GM12892 (cell line): ENCODE measurements at places on chromosomes 7 and 10.

DNA sequence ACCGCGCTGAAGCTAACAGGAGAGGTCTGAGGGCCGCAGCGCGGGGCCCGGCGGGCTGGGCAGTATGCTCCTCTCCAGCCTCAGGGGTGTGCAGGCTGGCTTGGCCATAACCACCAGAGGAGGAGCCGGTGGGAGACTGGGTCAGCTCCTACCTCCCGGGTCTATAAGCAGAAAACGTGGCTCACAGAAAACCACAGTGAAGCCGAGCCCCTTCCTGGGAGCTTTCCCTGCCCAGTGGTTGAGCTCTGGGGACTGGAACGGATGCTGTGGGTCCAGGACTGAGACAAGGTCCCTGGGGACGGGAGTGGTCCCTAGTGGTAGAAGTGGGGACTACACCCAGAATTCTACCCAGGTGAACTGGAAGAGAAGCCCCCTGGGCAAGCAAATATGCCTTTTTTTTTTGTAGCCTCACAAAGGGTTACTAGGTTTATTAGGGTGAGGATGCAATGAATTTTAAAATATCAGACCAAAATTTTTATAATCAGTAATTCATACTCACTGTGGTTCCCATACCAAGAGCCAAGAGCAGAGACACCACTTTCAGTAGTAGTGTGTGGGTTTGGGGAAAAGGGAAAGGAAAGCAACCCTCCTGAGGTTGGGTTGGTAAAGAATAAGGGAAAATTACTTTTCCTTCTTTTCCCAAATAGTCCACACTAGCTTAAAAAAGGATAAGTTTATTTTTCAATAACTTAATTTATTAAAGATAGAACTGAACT, 67.9 kb upstream of the PRKCQ start:
- DNase-seq, result peak; percentile 38

- DNase-seq, result no peak
These were observed 309.7 kb upstream of the SHH start for GRCh38 chr7:156121956-156122355.

DNA sequence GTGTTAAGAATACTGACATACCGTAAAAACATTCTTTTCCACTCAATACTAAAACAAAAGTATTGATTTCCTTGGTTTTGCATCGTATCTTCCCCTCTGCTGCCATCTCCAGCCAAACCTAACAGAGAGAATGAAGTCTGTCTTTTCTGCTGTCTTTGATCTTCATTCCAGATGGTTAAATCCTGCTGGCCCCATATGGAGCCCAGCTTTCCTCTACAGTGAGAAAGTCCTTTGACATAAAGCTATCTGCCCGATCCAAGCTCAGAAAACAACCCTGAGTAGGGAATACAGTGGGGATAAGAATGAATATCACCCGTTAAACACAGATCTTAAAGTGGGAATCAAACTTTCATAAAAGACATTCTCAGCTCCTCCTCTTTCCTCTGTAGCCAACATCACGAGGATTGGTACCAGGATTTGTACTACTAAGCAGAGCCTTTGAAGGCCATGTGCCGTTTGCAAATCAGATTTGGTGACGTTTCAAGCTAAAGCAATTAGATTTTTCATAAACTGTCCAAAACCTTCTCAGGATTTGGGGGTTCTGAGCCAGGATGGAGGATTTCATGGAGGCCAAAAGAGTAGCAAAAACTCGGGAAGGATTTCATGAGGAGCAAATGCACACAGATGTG, 30.8 kb upstream of the GPAM start:
- no peak for DNase-seq

DNA sequence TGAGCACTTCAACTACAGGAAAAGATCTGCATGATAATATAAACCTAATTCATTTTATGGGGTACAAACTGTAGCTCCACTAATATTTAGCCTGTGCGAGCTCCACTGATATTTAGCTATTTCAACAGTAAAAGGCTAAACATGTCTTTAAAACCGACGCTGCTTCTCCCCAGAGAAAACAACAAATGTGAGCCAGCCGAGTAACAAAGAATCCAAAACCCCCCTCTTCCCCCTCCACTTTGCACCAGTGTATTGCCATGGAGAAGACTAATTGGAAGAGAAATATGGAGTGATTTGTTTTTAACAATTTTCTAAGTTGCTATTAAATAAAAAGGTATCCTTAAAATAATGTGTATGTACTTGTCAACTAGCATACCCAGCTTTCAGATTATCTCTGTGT, 136.7 kb downstream of the GFRA1 start:
- DNase-seq, result no peak

DNA sequence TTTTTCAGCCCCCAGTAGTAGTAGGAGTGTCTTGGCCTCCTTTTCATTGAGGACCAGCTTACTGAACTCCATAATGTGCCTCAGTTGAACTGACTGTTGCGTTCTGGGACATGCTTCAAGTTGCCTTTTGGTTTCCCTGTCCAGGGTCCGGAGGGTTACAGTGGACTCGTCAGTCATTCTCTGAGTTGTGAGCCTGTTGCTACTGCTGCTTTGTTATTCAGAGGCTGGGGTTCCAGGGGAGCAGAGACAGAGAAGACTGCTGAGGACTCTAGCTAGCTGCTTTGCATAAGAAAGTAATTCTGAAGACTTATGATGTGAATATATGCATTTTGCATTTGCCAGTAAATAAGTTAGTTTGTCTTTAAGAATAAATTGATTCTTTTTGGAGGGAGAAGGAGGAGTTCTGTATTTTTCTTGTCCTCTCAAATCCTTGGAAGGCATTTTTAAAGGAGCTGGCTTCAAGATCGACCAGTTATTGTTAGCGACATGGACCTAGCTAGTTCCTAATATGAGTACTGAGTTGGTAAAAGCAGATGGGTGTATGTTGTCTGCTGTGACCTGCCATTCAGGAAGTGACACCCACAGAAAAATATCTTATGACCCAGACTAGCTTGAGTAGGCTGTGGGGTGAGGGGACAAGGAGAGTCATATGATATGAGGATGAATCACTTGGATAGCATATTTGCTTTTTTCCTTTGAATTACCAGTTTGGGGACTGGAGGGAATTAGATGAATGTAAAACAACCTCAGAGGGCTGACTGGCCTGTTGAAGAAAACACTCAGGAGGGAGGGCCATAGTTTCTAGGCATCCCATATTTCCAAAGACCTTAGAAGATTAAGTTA, 8.3 kb downstream of the PI4K2A start:
- peak; percentile 42 for DNase-seq

DNA sequence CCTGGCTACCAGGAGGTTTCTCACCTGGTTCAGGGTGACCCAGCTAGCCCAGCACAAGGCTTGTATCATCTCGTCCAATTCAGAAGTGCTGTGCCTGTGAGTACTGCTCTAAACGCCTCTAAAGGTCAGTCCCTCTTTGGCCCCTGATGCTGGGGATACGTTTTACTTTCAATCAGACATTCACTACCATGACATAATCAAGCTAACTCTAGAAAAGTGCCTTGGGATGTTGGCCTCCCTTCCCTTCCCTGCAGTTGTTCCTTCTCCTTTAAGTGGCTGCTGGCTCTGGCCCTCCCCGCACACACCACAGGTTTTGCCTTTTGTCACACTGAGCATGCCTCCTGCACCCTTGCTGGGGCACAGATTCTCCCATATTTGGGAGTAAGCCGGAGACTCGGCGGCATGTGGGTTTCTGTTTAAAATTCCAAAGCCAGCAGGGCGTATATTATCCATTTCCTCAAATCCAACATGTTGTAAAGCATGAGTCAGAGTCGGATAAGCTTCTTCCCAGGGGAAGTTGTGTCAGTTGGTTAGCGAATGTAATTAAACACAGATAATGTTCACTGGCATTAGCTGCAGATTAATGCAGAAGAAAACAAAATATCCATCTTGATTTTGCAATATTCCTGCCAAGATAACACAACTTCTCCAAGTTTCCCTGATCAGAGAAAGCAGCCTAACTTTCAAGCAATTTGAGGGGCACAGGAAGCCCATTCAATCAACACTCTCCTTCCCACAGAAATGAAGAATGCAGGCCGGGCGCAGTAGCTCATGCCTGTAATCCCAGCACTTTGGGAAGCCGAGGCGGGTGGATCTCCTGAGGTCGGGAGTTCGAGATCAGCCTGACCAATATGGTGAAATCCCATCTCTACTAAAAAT, 31.8 kb upstream of the VCL start:
- DNase-seq, result no peak

DNA sequence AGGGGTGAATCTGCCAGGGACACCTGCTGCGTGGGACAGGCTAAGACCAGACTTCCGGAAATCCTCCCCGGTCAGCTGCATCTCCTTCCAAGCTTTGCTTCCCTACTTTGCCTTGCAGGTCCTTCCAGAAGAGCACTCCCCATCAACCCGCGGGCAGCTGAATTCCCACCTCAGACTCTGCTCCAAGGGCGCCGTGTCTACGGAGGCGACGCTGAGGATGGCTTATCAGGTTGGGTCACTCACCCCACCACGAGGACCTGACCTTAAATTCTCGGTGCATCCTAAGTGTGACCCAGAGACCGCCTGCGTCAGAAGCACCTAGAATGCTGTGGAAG, 78.9 kb upstream of the KMT2C start:
- DNase-seq, result no peak
